CD4-positive, alpha-beta memory T cell (primary cell): ENCODE measurements at places on chromosomes 7 and 10.

GRCh38 chr10:112706577-112706976, 243.5 kb upstream of the TCF7L2 start:
- no peak overlapping the region for H3K4me3 ChIP-seq
- no peaks in the 10 kb centered on the region for H3K4me1 ChIP-seq
- no peak for DNase-seq

DNA sequence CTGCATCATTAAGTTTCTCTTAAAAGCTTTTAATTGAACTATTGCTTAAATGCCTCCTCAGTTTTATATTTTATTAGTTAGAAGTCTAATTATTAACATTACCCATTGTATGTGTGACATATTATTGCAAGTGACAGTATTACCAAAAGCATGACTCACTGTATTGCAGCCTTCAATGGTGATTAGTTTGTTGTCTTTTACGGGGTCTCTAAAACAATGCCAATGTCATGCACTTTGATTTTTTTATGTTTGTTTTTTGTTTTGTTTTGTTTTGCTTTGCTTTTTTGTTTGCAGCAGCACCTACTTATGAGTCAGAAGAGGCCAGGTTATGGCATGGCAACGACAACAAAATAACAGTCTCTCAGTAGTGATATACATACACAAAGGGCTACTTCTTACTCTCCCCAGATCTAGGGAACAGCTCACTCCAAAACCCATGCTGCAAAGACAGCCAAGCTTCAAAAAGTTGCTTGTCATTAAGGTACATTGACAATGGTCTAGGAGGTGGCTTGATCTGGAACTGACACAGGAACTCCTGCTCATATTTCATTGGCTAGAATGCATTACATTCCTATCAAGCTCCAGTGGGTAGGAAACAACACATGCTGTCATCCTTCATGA, 293.7 kb upstream of the POM121L12 start:
- no peaks in the 10 kb centered on the region for H3K4me1 ChIP-seq
- no peaks in the 10 kb centered on the region for H3K36me3 ChIP-seq
- no peaks in the 10 kb centered on the region for H3K27me3 ChIP-seq

- H3K4me3 ChIP-seq: no peak overlapping the region
- no peak overlapping the region for H3K27ac ChIP-seq
- no peak for DNase-seq
Observed at GRCh38 chr10:102384053-102384452, 11.5 kb upstream of the NFKB2 start.

- peaks cover 17% of the 10 kb centered on the region for H3K4me1 ChIP-seq
- H3K27ac ChIP-seq: no peak overlapping the region
- H3K4me3 ChIP-seq: no peak overlapping the region
- no peaks in the 10 kb centered on the region for H3K36me3 ChIP-seq
Observed at GRCh38 chr10:119483001-119483400, 59.5 kb downstream of the RGS10 start.

DNA sequence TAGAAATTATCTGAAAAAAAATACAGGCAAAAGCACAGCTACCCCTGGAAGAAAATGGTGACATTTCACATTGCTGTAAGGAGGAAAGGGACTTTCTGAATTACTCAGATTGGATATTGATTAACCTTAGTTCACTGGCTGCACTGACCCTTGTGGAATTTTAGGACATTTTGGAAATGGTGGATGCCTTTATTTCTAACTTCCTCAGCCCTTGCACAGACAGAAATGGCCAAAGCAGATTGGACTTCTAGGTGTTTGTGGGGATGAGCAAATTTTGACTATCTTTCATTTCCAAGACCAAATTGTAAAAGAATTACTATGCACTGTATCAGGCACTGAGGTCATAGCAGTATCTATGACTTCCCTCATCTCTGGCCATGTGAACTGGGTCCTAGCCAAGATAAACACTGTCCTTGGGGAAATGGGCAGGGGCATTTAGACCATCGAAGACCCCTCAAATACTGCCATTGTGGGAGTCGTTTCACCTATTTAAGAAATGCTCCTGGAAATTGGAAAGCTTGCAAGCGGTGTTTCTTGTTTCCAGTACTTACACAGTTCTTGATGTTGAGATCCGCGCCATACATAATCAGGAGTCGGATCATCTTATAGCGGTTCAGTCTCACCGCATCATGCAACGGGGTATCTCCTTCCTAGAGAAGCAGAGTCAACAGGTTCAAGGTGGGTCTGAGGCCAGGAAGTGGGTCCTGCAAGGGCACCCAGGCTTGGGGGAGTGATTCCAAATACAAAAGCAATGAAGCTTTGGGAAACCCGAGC, 5.7 kb downstream of the ANKRD1 start:
- H3K27ac ChIP-seq: no peak overlapping the region
- no peaks in the 10 kb centered on the region for H3K27me3 ChIP-seq
- no peak overlapping the region for H3K4me3 ChIP-seq
- no peaks in the 10 kb centered on the region for H3K36me3 ChIP-seq
- no peak for DNase-seq

DNA sequence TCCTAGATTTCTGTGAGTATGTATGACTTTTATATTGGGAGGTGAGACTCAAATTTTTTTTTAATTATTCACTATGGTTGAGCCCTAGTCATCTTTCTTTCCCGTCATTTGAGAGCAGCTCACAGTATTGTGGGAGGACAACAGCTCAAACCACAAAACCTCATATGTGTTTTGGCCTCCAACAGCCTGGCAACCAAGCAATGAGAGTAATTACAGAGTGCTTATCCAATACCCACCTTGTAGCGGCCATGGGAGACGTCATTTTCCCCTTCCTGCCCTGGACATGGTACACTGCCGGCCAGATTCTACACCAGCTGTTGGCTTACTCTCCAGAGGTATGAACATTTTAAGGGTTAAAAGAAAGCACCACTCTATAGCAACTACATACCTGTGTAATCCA, 49.1 kb downstream of the DOCK4 start:
- H3K27ac ChIP-seq: no peak overlapping the region
- no peak for DNase-seq
- no peaks in the 10 kb centered on the region for H3K36me3 ChIP-seq
- no peaks in the 10 kb centered on the region for H3K27me3 ChIP-seq
- H3K4me1 ChIP-seq: no peaks in the 10 kb centered on the region
- no peak overlapping the region for H3K4me3 ChIP-seq

GRCh38 chr10:127535802-127536515, 13.2 kb upstream of the NPS start:
- DNase-seq: no peak
- no peaks in the 10 kb centered on the region for H3K4me1 ChIP-seq
- no peaks in the 10 kb centered on the region for H3K36me3 ChIP-seq
- H3K4me3 ChIP-seq: no peak overlapping the region

- peaks cover 95% of the 10 kb centered on the region for H3K4me1 ChIP-seq
- DNase-seq: no peak
- H3K27ac ChIP-seq: peak overlapping the region; percentile 6
- H3K27me3 ChIP-seq: no peaks in the 10 kb centered on the region
- peaks cover 72% of the 10 kb centered on the region for H3K36me3 ChIP-seq
Observed at GRCh38 chr7:139086454-139086853, 23.1 kb downstream of the ZC3HAV1 start.

- no peak overlapping the region for H3K4me3 ChIP-seq
- no peak for DNase-seq
- no peaks in the 10 kb centered on the region for H3K36me3 ChIP-seq
Observed at GRCh38 chr10:34955391-34955790, 134.8 kb downstream of the CUL2 start.

- H3K4me1 ChIP-seq: no peaks in the 10 kb centered on the region
- no peaks in the 10 kb centered on the region for H3K36me3 ChIP-seq
- no peak for DNase-seq
- no peak overlapping the region for H3K4me3 ChIP-seq
- H3K27ac ChIP-seq: no peak overlapping the region
Observed at GRCh38 chr7:79258826-79259225, 194.6 kb downstream of the MAGI2 start.

- no peaks in the 10 kb centered on the region for H3K27me3 ChIP-seq
- no peak overlapping the region for H3K4me3 ChIP-seq
- no peak for DNase-seq
- H3K27ac ChIP-seq: no peak overlapping the region
Observed at GRCh38 chr10:34758447-34758996, 56.6 kb downstream of the PARD3 start.

- H3K36me3 ChIP-seq: no peaks in the 10 kb centered on the region
- H3K4me1 ChIP-seq: peaks cover 5% of the 10 kb centered on the region
- H3K4me3 ChIP-seq: no peak overlapping the region
- no peak for DNase-seq
- no peaks in the 10 kb centered on the region for H3K27me3 ChIP-seq
- H3K27ac ChIP-seq: no peak overlapping the region
Observed at GRCh38 chr7:137985897-137986251, 16.0 kb downstream of the CREB3L2 start.

DNA sequence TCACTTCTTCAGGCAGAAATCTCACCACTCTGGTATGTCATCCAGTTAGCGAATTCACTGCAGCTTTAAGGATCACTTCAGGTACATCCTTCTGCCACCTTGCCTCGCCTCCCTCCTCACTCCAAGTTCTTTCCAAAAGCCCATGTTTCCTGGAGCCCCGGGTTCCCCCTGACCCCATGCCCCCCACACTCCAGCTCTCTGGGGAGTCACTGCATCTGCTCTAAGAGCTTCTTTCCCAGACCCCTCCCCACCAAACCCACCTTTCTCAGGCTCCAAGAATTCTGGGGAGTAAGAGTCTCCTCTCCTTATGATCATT, 969.5 kb upstream of the ZNF722 start:
- H3K27me3 ChIP-seq: no peaks in the 10 kb centered on the region
- H3K4me1 ChIP-seq: no peaks in the 10 kb centered on the region
- no peak overlapping the region for H3K27ac ChIP-seq
- H3K36me3 ChIP-seq: no peaks in the 10 kb centered on the region
- DNase-seq: no peak

DNA sequence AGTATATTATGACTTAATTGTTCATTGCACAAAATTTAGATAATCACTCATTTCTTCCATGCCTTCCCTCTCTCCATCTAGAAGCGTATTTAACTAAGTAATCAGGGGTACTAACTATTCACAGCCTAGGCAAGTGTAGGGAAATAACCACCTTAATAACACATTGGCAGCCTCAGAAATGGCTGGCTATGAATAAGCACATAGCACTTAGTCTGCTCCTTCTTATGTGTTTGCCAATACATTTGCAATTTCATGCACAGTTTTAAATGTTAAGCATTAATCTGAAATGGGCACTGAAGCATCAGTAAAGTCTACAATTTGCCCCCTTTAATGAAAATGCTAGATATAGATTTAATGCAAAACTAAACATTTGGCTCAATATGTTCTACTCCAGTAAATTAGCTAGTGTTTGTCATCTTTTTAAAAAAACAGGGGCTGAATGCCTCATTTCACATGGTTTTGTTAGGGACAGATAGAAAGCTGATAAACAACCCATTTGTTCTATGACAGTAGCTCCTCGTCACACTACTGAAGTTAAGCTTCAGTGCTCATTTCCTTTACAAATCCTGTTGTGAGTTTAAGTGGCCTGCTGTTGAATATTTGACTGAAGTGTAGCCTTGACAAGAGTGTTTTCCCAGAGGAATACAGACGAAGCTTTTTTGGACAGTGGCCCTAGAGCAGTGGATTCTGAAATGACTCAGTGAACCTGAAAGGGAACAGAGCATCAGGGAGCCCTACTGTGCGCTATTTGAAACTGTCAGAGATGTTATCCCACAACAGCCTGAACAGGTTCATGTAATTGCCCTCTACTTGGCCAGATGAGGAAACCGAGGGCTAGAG, 30.5 kb downstream of the HHEX start:
- no peak for DNase-seq
- no peak overlapping the region for H3K27ac ChIP-seq
- H3K4me1 ChIP-seq: no peaks in the 10 kb centered on the region
- no peaks in the 10 kb centered on the region for H3K36me3 ChIP-seq

DNA sequence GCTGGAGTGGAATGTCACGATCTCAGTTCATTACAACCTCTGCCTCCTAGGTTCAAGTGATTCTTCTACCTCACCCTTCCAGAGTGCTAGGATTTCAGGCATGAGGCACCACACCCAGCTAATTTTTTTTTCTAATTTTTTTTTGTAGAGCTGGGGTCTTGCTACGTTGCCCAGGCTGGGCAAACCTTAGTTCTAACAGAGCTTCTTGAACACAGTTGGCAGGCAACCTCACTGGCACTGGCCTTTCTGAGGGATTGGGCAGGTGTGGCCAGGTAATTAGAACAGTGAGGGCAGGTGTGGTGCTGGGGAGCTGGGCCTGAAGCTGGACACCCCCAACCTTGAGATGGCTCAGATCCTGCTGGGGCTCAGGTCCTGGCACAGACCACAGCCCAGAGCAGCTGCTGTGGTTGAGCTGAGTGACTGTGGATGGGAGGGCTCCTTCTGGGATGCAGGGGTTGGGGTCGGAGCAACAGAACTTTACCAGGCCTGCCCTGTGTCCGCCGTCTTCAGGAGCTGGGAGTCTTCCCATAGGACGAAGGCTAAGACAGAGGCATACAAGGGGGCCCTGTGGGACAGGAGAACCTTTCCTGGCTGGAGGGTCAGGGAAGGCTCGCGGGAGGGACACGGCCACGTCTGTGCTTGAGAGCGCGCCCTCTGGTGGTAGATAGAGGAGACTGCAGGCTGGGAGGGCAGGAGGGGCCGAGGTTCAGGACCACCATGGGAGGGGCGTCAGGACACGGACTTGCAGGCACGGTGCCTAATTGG, 48.2 kb downstream of the COL26A1 start:
- H3K27me3 ChIP-seq: no peaks in the 10 kb centered on the region
- H3K4me1 ChIP-seq: no peaks in the 10 kb centered on the region
- no peak overlapping the region for H3K4me3 ChIP-seq
- peak; percentile 22 for DNase-seq
- H3K36me3 ChIP-seq: no peaks in the 10 kb centered on the region

DNA sequence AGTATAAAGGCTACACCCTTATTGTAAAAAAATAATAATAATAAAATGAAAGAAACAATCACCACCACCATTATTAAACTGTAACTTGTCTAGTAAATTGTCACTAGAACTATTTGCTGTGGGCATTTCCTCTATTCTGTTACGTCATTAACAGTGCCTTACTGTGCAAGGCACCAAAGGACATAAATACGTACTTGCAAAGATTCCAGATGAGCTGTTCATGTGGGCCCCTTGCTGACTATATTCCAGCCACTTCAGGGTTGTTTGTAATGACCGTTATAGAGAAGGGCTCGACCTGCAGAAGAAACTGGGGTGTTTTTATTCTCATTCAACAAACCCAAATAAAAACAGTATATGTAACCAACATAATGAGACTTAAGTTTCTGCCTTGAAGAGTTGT, 60.4 kb downstream of the KLRG2 start:
- H3K4me3 ChIP-seq: no peak overlapping the region
- DNase-seq: no peak
- H3K27ac ChIP-seq: no peak overlapping the region
- H3K4me1 ChIP-seq: no peaks in the 10 kb centered on the region

- H3K4me1 ChIP-seq: peaks cover 15% of the 10 kb centered on the region
- H3K27me3 ChIP-seq: no peaks in the 10 kb centered on the region
- H3K36me3 ChIP-seq: peaks cover 5% of the 10 kb centered on the region
- H3K27ac ChIP-seq: no peak overlapping the region
- H3K4me3 ChIP-seq: no peak overlapping the region
Observed at GRCh38 chr10:89245802-89246201, 5.8 kb downstream of the LIPA start.
